ENCODE measurements at places on chromosomes 6 and 20.
A peak's percentile ranks its signal among the peaks of the same experiment; 100 is the strongest.

- DNase-seq: no peak
These were observed 3.6 kb downstream of the MAP3K7 start for GRCh38 chr6:90583179-90583835.

DNA sequence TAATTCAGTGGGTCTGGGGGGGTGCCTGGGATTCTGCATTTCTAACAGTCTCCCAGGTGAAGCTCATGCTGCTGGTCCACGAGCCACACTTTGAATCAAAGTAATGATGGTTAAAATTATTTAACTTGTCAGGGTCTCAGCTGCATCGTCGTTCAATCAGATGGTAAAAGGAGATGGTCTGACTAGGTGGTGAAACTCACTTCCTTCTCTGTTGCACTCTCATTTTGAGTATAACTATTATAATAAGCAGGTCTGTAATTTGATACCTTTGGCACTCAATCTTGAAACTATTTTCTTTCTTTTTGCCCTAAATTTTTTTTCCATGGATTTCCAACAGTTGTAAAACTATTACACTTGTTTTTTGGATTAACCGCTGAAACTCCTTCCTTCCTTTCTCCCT lies 292.5 kb downstream of the FARS2 start:
- no peak for DNase-seq

GRCh38 chr6:50271266-50271665 lies 221.5 kb upstream of the DEFB112 start:
- no peak for DNase-seq

GRCh38 chr6:111721753-111722154 lies 116.1 kb upstream of the TRAF3IP2 start:
- DNase-seq: no peak

- DNase-seq: no peak
These were observed 19.8 kb downstream of the DACT2 start for GRCh38 chr6:168299541-168300511.

DNA sequence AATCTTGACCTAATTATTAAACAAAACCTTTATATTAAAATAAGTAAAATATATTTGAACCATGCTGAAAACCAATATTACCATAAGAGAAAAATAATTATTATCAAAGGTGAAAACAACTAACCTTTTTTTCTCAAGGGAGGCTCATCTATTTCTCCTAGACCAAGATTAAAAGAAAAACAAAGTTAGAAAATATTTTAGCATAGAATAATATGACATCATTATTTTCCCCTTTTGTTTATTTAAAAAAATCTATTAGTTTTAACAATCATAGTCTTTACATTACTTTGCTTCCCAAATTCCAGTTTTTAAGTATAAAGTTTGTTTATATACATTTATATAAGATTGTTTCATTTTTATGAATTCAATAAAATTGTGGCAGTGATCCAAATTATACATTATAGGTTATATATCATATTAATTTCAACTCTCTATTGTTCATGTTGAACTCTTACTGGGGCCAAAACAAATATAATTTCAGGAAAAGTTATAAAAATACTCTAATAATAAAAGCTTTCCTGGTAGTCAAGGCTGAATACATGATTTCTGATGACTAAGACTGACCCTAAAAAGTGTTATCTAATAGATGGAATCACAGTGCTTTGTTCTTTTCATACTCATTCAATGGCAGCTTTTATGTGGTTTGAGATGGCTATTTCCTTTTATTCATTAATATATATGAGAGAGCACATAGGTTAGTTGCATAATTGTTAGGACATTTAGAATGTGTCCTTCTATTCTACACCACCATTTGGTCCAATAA lies 89.4 kb downstream of the TRDN start:
- no peak for DNase-seq

DNA sequence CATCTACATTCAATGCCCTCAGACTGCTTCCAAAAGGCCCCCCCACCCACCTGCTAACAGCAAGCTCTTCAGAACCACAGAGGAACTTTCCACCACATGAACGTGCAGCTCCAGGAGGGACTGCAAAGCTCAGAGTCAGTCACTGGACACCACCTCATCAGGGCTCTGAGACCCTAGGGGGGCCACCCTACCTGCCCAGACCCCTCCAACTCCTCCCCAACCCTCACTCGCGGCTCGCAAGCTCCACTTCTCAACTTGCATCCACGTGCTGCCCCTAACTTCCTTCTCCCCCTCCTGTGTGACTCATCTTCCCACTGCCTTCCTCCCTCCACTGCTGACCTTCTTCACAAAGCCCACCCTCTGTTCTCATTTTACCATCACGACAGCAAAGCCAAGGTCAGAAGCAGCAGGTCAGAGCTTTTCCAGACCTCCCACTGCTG lies 6.5 kb downstream of the MBOAT1 start:
- no peak for DNase-seq

- DNase-seq: no peak
These were observed 345.0 kb downstream of the CD83 start for GRCh38 chr6:14462566-14462965.

DNA sequence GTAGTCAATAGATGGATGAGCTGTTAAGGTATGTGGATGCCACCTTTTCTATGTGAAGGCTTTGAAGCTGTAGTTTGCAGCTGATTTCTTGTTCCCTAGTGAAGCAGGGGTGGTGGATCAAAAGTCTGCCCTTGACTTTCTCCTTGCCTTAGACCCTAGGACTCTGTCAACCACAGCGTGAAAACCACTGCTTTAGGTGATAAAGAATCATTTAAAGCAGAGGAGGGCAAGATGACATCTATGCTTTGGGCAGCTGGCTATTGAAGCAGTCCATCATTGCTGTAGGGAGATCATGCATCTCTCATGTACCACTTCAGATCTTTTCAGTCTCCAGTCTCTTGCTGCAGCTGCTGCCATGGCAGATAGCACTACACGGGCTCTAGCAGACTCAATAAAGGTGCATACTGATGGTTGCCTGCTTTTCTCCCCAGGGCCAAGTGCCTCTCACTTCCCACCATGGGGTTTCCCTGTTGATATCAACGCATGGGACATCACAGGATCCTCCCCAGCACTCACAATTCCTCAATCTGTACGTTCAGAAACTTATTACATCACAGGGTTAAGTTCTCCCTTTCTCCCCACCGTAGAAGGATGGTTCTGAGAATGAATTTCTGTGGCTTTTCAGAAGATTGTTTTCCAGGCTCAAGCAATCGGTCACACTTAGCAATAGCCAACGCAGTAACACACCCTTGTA lies 122.0 kb upstream of the STMND1 start:
- DNase-seq: no peak

DNA sequence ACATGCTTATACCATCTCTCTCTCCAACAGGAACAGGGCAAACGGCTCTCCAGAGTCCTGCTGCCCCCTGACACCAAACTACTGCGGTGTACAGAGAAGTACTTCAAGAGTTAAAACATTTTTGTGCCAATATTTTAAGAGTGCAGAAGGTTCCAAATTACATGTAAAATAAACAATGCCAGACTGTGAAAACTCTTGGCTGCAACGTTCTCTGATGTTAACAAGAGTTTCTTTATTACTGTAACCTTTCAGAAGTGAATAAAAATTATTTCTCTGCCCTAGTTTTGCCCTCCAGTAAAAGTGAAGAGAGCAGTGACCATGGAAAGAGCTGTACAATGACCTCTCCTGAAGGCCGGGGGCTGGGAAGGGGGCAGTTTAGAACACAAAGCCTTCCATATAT lies 41.4 kb upstream of the FAM83C start:
- DNase-seq: no peak

- peak; percentile 37 for DNase-seq
These were observed 674 bp downstream of the MAPK14 start for GRCh38 chr6:36028088-36028876.

- no peak for DNase-seq
These were observed 897 bp downstream of the RANBP9 start for GRCh38 chr6:13710552-13711323.

DNA sequence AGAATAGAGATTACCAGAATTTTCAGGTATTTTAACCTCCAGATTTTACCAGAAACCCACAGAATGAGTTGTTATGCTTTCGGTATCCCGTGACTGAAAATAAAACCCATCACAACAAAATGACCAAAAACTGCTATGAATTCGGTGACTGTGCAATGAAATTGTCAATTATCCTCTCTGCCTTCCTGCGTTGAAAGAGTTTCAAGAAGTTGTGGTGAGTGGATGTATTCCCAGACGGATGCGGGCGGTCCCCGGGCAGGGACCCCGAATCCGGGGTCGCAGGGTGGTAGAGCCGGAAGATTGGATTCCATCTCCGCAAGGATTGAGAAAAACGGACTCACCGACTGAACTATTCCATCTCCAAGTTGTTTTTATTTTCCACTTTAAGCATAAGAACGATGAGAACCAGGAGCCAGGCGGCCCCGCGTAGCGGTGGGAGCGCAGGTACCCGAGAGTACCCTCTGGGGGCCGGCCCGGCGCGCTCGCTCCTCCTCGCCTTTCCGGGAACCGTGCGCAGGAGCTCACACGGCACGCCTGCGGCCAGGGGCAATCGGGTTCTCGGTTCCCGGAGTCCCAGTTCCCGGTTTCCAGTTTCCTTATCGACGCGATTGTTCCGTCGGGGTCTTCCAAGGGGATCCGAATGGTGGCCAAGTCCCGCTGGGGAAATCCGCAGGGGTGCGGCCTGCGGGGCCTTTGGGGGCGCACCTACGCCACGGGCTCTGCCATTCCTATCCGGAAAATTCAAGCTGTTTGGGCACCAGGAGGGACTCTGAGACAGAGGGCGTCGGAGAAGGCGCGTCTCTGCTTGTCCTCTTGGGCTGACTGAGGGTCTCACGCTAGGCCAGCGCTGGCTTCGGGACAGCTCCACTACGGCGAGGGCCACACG lies 104.9 kb upstream of the PRDM1 start:
- no peak for DNase-seq

GRCh38 chr20:54207053-54207742 lies 689 bp upstream of the PFDN4 start:
- no peak for DNase-seq

DNA sequence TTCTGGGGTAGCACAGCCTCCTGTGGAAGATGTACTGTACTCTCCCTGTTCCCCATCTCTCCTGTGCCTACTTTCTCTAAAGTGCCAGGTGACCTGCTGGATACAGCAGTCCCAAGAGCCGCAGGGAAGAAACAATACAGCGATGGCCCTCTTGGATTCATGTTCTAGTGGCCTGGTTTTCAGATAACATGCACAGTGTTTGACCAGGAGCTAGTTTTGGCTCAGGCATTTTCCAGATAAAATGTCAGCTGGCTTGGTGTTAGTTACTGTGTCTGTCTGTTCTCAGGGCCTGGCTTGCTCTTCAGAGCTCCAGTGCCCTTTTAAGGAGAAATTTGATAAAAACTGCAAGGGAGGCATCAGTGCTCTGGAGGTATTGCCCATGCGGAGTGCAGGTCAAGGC lies 41.3 kb downstream of the GABRR2 start:
- no peak for DNase-seq

DNA sequence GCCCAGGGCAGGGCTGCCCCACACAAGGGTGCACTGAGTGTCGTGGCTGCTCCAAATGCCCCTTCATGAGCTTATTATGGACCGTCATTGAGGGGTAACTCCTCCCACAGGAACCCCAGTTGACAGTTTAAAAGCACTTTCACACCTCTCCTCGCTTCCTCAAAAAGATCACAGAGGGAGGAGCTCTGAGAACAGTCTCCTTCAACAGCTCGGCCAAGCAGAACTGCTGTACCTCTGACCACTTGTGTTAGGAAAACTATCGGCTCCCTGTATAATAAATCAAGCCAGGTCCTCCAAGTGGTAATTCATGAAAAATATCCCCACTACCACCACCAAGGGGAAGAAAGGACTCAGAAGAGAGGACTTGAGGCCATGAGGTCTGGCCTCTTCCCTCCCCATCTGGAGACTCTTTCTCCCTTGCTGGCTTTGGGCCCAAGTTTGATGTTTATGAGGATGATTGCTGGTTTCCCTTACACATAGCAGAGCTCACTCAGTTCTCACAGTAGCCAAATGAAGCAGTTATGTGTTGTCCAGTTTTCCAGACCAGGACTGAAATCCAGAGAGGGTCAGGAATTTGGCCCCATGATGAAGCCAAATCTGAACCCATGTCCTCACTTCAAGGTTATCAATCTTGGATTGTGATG lies 8.7 kb downstream of the SNX21 start:
- DNase-seq: no peak

GRCh38 chr6:80133020-80133419 lies 26.5 kb downstream of the BCKDHB start:
- DNase-seq: no peak

GRCh38 chr6:917939-918338 lies 225.0 kb upstream of the EXOC2 start:
- no peak for DNase-seq

GRCh38 chr6:149014631-149015534 lies 268.1 kb downstream of the UST start:
- DNase-seq: no peak

- DNase-seq: no peak
These were observed 172.0 kb downstream of the COL9A1 start for GRCh38 chr6:70130865-70131264.

- no peak for DNase-seq
These were observed 306.1 kb upstream of the FLRT3 start for GRCh38 chr20:14643556-14643955.

GRCh38 chr6:150145427-150145826 lies 2.6 kb downstream of the PPP1R14C start:
- no peak for DNase-seq

- DNase-seq: no peak
These were observed 146.9 kb upstream of the KCNG1 start for GRCh38 chr20:51169813-51170212.

- DNase-seq: no peak
These were observed 95.2 kb downstream of the SMOC2 start for GRCh38 chr6:168536196-168536595.

DNA sequence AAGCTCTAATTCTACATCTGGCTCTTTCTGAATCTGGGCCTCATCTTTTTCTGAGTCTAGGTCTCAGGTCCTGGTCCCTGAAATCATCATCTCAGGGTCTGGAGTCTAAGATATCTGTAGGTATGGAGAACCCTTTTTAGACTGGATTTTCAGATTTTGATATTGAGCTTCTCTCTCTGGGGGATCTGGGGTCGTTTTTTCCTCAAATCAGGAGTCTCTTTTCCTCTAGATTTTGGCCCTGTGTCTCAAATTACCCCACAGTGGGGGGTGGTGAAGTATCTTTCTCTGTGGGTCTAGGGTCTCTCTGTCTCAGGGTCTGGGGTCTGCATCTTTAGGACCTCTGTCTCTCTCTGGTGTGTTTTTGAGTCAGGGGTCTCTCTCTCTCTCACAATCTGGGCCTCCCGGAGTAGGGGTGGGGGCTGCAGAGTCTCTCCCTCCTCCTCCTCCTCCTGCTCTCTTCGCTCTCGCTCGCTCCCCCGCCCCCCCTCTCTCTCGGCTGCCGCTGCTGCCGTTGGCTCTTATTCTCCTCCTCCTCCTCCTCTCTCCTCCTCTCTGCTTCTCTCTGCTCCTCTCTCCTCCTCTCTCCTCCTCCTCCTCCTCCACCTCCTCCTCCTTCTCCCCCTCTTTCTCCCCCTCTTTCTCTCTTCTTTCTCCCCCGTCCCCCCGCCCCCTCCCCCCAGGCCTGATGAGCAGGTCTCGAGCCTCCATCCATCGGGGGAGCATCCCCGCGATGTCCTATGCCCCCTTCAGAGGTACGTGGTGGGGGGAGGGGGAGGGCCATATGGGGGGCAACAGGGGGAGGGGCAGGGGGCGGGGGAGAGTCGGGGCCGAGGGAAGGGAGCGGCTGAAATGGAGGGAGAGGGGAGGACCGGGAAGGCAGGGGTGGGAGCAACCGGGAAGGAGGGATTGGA lies at the start of gene SYNGAP1:
Gene SYNGAP1, plus strand, starts transcription at position 486 of the 911 bp plus-strand sequence. Its CDS starts 200 bp downstream, at position 686.
- DNase-seq: no peak

- DNase-seq: no peak
These were observed 5.6 kb downstream of the NR2E1 start for GRCh38 chr6:108171291-108171917.
